ENCODE measurements at places on chromosomes 6 and 20.

- DNase-seq = no peak
Measured at GRCh38 chr20:56762401-56762800, 133.3 kb downstream of the TFAP2C start.

DNA sequence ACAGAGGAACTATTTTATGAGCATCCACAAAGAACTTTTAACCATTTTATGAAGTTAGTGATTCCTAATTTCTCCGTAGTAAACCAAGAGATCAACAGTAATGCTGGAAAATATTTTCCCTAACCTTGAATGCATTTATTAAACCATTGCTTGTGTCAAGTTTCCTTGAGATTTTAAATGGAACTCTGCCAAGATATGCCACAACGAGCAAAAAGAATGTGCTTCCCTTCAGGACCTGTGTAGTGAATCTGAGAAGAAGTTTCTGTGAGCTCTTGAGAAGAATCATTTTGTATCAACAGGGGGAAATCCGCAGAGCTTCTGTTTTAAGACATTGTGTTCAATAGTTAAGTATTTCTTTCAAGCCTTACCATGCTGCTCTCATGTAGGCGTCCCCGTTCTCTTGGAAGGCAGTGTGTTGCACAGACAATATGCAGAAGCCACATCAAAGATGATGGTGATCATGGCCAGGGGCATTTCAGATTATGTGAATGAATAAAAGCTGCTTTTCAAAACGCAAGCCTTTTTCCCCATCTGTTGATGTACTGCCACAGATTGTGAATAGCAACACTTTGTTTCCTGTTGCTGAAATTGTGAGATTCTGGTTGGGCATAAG lies 439.8 kb downstream of the BMP2 start:
- no peak for DNase-seq

DNA sequence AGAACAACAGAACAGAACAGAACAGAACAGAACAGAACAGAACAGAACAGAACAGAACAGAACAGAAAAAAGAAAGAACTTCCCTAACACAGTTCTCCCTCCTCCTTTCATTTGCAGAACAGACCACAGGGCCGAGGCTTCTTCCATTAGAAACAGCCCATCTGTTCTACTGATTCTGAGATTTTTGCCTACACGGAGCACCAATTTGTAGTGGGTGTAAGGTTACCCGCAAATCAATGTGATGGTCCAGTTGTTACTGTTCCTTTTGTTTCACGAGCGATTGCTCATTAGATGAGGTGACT lies 734 bp upstream of the OGFRL1 start:
- no peak for DNase-seq

GRCh38 chr20:52852714-52853113 lies 119.4 kb upstream of the TSHZ2 start:
- no peak for DNase-seq

- DNase-seq = no peak
Measured at GRCh38 chr6:3458706-3459421, 2.0 kb upstream of the SLC22A23 start.

- DNase-seq = no peak
Measured at GRCh38 chr6:119547024-119547423, 197.5 kb upstream of the MAN1A1 start.

DNA sequence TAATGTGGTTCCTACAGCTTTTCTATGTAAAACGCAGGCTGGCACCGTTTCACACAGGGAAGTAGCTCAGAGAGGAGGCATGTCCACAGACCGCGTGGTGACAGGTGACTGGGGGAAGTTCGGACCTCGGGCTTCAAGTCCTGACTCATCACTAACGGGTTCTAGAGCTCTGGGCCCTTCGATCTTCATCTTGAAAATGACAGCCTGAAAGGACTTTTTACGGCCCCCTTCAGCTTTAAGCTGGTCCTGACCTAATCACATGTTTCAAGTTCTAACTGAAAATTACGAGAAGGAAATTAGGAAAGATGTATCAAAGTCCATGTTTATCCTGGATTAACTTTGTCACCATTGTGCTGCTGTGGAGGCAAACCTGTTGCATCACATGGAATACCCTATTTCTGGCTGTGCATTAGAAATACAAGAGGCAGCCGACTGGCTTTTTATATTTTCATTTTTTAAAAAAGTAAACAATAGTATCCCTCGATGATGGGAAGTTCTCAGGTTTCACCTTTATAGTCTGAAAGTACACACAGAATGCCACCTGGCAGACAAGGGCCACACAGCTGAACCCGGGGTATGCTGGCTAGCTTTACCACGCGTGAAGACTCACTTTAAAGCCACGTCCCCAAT lies 2.0 kb downstream of the MAN1A1 start:
- DNase-seq = no peak

GRCh38 chr20:60693496-60694133 lies 558.4 kb upstream of the CDH4 start:
- DNase-seq = no peak
